ENCODE measurements at places on chromosomes 2 and 18. TPM values are rescaled to one million over a fixed set of nuclear protein-coding genes. Genes with fewer than 3 reads are reported as not detected.

C2orf92 gene
- 0.96 TPM for total RNA-seq

C2orf80 gene
- not detected for total RNA-seq

KYNU gene
- total RNA-seq = 2.7 TPM

HSPE1 gene
- total RNA-seq = 96.5 TPM

ELOA2 gene
- total RNA-seq = not detected

ARHGAP28 gene
- total RNA-seq = 4.6 TPM

APCDD1 gene
- 1.2 TPM for total RNA-seq

METAP1D gene
- 6.3 TPM for total RNA-seq

GRCh38 chr2:25991965-25992364, 9.7 kb upstream of the KIF3C start:
- DNase-seq = no peak

DNA sequence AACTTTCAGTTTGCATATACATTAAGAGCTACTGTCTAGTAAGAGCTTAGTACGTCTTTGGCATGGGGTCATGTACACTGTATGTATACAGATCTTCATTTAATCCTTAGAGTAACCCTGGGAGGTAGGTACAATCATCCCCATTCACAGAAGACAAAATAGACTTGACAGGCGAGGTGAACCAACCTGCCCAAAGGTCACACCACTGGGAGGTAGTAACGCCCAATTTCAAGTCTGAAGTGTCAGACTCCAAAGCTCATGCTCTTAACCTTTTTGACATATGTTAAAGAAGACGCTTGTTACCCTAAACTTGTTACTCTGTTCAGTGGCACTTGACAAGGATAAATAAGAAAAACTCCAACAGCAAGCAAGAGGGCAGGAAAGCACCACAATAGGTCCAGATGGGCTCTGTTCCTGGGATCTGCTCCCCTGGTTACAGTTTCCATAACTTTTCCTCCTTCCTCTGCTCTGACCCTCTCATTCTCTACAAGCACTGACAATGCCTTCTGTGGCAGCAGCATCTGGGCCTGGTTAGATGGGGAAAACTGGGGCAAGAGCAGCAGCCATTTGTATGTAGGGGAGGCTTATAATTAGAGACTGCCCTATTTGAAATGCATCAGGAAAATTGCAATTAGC, 64.7 kb upstream of the SERTAD2 start:
- no peak for DNase-seq

DNA sequence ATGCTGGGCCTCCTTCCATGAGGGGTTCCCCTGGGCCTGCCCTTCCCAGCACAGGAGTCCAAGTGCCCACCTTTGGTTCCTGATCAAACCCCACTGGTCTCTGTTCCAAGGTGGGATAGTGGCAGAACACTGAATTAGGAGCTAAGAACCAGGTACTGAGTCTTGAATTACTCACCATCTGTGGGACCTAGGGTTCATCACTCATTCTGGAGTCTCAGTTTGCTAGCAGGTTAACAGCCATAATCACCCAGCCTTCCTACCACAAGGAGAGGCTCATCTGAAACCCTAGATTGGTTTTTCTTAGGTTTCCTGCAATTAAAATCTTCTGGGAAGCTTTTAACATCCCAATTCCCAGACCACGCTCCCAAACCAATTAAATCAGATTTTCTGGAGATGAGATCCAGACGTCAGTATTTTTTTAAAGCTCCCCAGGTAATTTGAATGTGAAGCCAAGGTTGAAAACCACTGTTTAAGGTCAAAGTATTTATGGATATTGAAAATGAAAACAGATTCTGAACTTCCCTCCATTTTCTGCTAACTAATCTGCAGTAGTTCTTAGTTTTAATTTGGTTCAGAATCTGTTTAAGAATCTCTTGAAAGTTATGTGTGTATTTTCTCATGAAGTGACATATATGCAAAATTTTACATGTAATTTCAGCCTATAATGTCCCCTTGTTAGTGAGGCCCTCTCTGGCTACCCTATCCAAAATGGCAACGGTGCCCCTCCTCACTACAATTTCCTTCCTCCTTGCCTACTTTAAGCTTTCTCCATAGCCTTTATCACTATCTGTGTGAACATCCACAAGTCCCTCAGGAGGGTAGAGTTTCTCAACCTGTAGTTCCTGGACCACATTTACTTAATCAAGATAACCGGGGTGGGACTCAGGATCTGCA, 166.5 kb upstream of the CXCR4 start:
- DNase-seq = no peak

DNA sequence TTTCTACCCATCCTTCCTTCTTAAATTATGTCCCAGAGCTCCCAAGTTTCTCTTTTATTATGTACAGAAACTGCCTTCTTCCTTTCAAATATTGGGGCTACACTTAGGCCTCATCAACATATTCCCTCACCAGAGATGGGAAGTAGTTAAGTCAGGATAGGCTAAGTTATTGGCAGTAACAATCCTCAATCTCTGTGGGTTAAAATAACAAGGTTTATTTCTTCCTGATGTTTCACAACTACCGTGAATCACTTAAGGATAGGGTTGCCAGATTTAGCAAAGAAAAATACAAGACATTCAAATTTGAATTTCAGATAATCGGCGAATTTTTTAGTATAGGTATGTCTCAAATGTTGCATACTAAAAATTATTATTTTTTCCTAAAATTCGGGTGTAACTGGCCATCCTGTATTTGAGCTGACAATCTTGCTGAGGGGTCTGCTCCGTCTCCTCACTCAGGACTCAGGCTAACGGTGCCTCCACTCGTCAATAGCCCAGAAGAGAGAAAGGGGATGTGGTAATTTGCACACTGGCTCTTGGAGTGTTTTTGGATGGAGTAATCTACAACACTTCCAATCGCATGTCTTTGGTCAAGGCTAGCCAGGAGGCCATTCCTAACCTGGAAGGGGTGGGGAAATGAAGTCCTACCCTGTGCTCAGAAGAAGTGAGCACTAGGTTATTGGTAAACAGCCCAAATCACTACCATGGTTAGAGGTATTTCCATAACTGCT, 91.7 kb downstream of the ACTR3 start:
- no peak for DNase-seq

DNA sequence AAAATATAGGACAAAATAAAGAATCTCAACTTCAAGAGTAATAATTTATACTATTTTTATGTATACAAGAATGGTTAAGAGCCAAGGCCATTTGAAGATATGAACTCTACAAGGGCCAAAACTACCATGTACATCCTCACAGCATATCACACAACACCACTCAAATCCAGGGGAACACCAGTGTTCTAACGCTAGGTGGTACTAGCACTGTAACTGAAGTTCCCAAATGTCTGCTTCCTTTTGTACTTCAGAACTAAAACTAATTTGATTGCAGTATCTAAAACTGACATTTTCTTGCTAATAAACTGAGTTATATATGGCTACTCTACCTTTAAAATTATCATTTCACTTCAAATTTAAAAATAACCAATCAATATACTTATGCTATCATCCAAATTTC, 47.0 kb downstream of the REV1 start:
- no peak for DNase-seq

- DNase-seq = no peak
These were observed 110.2 kb upstream of the CCDC68 start for GRCh38 chr18:55069497-55069896.

DNA sequence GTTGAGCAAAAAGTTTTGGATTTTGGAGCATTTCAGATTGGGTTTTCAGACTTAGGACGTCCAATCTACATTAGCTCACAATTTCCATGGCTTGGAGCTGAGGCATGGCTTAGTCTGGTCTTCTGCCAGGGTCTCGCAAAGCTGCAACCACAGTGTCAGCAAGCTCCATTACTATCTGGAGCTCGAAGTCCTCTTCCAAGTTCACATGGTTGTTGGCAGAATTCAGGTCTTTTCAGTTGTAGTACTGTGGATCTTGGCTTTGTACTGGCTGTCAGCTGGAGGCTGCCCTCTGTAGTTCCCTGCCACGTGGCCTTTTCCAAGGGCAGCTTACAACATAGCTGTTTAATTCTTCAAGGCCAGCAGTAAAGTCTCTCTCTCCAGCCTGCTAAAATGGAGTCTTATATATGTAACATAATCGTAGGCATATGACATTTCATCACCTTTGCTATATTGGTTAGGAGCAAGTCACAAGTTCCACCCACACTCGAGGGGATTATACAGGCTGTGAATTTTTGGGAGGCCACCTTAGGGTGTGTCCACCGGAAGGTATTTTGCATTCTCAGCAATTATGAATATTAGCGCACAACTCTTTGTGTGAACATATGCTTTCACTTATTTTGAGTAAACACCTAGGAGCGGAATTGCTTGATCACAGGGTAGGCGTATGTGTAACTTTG, 41.5 kb upstream of the EPC2 start:
- DNase-seq = no peak

- DNase-seq = no peak
These were observed 71.0 kb downstream of the NOL4 start for GRCh38 chr18:34153711-34154110.

GRCh38 chr2:96584017-96584416, 47.5 kb downstream of the ARID5A start:
- no peak for DNase-seq

- no peak for DNase-seq
These were observed 190.7 kb upstream of the ACAA2 start for GRCh38 chr18:50004013-50004412.

DNA sequence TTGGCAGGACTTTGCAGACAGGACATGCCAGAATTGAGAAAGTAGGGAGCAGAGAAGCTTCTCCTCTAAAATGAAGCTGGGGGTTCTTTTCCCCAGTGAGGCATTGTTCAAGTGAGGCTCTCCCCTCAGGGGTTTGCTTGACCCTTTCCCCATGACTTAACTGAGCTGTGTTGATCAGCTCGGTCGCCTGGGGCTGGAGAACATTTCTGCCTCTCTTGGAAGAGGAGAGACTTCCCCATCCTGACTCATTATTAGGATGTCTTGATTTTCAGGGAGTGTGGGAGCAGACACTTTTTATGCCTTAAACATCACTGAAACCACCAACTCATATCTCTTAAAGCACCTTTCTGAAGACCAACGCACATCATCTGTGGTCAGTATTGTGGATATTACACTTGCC, 27.9 kb upstream of the GLI2 start:
- no peak for DNase-seq

DNA sequence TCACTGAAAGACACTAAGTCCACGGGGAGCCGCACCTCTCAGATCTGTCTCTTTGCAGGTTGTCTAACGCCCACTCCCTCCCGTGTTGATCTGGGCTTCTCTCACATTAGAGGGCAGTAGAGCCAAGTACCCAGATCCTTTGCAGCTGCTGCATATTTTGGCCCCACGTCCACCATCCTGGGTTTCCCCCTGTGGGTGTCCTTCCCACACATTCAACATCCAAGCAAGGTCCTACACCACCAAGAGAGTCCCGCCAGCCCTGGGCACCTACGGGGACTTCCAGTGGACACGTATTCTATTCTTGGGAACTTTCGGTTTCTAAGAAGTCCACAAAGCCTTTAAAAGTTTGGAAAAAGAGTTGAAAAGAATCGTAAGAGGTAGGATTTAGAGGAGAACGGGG, 116.6 kb downstream of the ATL2 start:
- no peak for DNase-seq

DNA sequence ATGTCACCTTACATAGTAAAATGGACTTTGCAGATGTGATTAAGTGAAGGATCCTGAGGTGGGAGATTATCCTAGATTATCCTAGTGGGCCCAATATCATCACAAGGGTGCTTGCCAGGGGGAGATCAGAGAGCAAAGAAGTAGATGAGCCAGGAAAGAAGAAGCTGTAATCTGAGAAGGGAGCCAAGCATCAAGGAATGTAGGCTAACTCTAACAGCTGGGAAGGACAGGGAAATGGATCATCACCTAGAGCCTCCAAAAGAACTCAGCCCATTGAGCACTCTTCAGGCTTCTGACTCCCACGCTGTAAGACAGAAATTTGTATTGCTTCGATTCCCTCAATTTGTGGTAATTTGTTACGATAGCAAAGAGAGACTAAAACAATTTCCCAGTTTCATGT, 309.9 kb downstream of the LRP1B start:
- DNase-seq = no peak
